CD4-positive, alpha-beta T cell (primary cell): ENCODE measurements at places on chromosomes 5 and 9. TPM values are rescaled to one million over a fixed set of nuclear protein-coding genes. Genes with fewer than 3 reads are reported as not detected.

- DNase-seq: no peak
- H3K4me3 ChIP-seq: peak overlapping the region; percentile 41
- no peaks in the 10 kb centered on the region for H3K27me3 ChIP-seq
Measured at GRCh38 chr9:127225801-127226625, 38.6 kb upstream of the GARNL3 start.

DNA sequence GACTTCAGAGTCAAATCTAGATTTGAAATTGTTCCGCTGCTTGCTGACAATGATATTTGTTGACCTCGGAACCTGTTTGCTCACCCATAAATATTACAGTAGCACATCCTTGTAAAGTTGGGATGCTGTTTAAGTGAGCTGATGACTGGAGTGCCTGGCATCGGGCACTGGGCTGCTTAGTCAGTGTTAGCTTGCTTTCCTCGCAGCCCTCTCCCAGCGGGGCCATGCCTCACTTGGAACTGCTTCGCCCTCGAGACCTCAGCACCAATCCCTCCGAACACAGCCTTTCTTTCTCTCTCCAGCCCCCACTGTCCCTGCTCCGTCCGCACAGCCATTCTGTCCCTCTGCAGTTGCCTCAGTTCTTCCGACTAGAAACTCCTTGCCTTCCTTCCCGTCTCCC, 23.4 kb downstream of the RNF44 start:
- no peak overlapping the region for H3K27ac ChIP-seq
- no peaks in the 10 kb centered on the region for H3K27me3 ChIP-seq
- no peak for DNase-seq
- H3K36me3 ChIP-seq: peaks cover 4% of the 10 kb centered on the region

DNA sequence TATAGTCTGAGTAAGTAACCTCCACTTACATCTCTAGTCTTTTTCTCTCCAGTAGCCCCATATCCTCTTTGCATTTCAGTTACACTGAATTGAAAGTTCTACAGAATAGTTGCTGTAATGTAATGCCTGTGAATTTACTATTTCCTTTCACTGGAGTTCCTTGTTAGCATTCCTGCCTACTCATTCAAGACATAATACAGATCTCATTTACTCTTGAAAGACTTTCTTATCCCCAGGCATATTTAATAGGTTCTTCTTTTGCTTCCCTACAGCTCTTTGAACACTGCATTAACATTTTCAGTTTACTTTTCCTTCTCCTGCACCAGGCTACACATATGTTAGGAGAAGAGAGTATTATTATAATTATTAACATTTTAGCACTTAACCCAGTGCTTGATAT, 87.6 kb upstream of the OR13F1 start:
- H3K27me3 ChIP-seq: no peaks in the 10 kb centered on the region
- no peak overlapping the region for H3K27ac ChIP-seq
- DNase-seq: no peak
- no peaks in the 10 kb centered on the region for H3K36me3 ChIP-seq

The AHRR gene
- total RNA-seq: 0.45 TPM

The GRXCR2 gene
- not detected for total RNA-seq
